ENCODE measurements at places on chromosomes 4 and X.

GRCh38 chrX:114717921-114718320 lies 134.0 kb downstream of the HTR2C start:
- DNase-seq: no peak

DNA sequence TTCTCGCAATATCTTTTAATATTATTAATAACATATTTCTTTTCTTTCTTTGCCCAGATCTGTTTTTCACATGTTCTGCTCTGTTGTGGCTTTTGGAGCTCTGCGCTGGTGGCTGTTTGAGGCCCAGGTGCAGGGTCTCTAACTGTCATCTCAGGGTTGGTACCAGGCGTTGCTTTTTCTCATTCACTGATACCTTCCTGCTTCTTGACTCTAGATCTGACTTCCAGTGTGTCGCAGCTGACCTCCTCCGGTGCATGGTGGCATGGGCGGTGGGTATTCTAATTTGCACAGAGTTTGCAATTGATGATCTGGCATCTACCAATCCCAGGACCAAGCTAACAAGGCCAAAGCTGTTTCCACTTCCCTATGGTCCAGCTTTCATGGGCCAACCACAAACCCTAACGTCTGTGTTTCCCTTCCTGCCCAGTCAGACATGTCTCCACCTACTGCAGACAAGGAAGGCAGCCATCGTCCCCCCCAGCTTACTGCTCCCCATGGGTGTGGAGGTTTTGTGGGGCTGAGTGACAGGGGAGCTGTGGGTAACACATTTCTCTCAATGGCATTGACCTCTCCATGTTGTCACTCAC lies 25.2 kb downstream of the LETM1 start:
- no peak for DNase-seq

- DNase-seq: no peak
Observed at GRCh38 chrX:107818900-107819521, 6.7 kb upstream of the MID2 start.

DNA sequence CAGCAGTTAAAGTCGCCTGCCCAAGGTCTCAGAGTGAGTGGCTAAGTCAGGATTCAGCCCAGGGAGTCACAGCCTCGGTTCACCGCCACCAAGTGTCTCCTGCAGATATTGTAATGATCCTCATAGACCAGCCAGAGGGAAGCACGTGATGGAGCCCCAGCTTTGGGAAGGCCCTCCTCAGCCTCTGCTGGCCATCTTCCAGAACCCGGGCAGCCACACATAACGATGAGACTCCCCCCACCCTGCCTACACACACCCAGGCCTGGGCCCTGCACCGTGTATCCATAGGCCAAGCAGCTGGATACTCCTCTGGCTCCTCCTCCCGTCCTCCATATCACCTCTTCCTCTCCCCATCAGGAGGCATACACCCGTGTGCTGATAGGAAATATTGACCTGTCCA lies 19.6 kb upstream of the SASH3 start:
- no peak for DNase-seq

GRCh38 chrX:14032406-14032805 lies 2.7 kb upstream of the GEMIN8 start:
- peak; percentile 38 for DNase-seq

DNA sequence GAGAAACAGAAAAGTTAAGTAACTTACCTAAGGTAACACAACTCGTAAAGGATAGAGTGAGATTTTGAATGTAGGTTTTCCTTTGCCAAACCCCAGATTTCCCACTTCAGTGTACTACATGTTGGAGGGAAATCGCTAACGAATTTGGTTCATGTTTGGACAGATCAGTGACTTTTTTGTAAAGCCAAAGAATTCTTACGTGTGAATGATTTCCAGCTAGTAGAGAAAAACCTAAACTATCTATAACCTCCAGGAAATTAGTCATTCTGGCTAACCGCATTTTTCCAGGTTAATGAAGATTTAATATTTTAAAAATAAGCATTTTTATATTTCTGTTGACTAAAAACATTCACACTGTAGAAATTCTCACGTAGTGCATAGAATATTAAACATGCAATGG lies 7.2 kb downstream of the TENM3 start:
- no peak for DNase-seq

- no peak for DNase-seq
Observed at GRCh38 chrX:20317873-20318272, 51.2 kb upstream of the RPS6KA3 start.

- DNase-seq: no peak
Observed at GRCh38 chr4:123236606-123237005, 160.0 kb upstream of the SPRY1 start.

DNA sequence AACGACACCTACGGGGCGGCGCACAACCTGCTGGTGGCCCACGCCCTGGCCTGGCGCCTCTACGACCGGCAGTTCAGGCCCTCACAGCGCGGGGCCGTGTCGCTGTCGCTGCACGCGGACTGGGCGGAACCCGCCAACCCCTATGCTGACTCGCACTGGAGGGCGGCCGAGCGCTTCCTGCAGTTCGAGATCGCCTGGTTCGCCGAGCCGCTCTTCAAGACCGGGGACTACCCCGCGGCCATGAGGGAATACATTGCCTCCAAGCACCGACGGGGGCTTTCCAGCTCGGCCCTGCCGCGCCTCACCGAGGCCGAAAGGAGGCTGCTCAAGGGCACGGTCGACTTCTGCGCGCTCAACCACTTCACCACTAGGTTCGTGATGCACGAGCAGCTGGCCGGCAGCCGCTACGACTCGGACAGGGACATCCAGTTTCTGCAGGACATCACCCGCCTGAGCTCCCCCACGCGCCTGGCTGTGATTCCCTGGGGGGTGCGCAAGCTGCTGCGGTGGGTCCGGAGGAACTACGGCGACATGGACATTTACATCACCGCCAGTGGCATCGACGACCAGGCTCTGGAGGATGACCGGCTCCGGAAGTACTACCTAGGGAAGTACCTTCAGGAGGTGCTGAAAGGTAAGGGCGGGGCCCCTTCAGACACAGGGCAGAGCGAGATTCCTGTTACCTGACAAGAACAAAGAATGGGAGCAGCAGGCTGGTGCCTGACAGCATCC lies 11.7 kb downstream of the RPL9 start:
- peak; percentile 32 for DNase-seq

All from heart right ventricle (tissue), 16 donors.